Stimulated activated CD8-positive, alpha-beta memory T cell treated with anti-CD3 and anti-CD28 coated beads, Interleukin-7, amount 100 ng/mL, for 1 hour (primary cell): ENCODE measurements at places on chromosomes 3 and 15.

DNA sequence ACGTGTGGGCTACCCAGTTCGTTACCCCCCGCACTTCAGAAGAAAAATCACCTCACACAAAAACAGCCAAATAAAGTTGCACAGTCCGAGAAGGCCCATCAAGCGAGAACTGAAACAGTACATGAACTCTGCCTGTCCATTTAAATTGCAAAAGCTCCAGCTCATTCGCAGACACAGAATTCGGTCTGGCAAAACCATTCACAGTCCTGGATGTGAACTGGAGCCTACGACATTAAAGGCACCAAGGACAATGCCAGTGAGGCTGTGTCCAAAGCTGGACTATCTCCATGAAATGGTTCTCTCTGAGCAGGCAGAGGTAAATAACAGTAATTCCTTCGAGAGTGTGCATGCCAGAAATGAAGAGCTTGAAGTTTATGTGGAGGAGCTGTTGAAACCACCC, 261.3 kb upstream of the ICE2 start:
- no peak for DNase-seq

- no peak for DNase-seq
These were observed 57.3 kb downstream of the LSM3 start for GRCh38 chr3:14235912-14236295.

DNA sequence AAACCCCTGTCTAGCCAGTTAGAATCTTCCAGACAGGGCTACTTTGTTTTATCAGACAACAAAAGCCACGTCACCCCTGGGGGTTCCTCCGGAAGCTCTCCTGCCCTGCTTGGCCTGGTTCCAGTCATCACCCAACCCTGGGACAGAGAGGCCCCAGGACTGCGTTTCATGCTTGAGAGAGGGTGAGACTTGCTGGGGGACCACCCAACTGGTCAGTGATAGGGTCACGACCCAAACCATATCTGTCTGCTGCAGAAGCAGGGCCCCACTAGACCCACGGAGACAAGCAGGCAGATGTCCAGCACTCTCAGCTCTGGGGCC, 1.2 kb downstream of the NT5DC2 start:
- DNase-seq, result no peak

GRCh38 chr3:56890448-56891091, 88.8 kb upstream of the ARHGEF3 start:
- DNase-seq, result no peak

GRCh38 chr3:25906132-25906906, 116.4 kb downstream of the OXSM start:
- DNase-seq, result no peak

DNA sequence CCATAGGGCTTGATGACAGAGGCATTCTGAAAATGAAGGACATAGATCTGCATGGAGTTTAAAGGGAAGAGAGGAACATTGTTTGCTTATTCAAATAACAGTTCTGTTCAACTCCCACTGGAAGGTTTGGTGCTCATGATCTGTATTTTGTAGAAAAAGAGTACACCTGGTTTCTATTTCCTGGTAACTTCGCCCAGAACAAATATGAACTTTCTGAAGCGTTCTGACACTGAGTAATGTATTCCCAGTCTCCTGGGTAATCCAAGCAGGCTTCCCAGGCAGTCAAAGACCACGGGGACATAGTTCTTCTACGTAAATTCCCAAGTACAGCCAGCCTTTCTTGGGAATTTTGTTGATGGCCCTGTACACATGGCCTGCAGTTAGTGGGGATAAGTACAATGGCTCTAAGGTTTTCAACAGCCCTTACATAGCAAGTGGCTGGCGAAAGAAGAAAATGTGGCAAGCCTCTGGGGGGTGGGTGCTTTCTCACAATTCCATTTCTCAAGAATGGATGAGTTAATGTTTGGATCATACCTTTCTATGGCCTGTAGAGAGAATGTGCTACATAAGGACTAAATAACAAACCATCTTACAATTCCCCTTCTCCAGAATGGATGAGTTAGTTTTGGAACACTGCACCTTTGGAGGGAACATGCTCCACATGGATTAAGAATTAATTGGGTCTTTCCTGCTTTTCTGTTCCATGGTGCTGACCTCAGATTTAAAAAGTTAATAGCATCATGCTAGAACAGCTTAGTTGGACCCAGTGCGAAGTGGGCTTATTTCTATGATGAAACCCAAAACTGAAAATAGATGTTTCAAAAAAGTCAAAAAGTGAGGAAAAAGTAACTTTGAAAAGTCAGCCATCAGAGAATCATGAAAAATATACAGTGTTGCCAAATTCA, 52.7 kb downstream of the COL6A6 start:
- no peak for DNase-seq

- no peak for DNase-seq
These were observed 31.4 kb upstream of the MAGEF1 start for GRCh38 chr3:184743248-184743647.

DNA sequence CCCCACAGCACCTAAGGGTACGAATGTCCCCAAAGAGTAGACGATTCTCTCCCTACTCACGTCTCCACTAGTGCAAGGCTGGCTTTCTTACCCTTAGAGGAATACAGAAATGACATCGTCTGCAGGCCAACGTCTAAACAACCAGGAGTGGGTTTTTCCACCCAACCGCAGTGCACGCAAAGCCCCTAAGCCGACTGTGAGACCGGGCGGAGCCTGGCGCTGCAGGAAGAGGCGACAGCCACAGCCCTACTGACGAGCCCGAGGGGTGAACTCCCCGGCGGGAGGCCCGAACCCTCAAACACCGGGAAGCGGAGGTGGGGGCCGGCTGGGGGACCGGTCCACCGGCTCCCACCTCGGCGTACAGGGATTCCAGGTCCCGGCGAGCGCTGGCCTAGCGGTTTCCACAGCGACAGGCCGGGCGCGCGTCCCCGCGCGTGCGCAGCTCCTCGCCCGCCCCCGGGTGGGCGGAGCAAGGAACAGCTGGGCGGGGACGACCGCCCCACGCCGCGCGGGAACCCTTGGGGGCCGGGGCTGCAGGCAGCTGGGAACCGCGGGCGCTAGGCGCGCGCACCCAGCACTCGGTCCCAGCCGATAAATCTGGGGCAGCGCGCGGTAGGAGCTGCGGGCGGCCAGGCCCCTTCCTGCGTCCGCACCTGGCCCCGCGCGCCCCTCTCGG, at the start of the genes CEP19 and PIGX:
CEP19 (minus strand) TSS at position 413 of the 676 bp plus-strand sequence. CDS start 3,593 bp downstream, outside the sequence.
PIGX (plus strand) TSS at position 540 of the 676 bp plus-strand sequence.
- DNase-seq, result peak; percentile 72

DNA sequence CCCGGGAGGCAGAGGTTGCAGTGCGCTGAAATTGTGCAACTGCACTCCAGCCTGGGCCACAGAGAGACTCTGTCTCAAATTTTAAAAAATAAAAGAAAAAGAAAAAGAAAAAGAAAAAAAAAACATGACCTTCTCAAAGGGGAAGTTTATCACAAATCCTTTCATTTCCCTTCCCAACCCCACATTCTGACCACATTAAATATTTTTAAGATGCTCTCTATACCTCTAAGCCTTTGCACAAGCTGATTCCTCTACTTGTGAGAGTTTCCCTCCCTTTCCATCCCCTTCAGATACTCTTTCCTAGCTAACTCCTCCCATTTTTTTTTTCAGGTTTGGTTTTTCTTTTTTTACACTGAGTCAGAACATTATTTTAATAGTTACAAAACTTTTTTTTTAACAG, 4.0 kb downstream of the HIGD1A start:
- no peak for DNase-seq

- DNase-seq, result no peak
These were observed 583.8 kb upstream of the ZNF717 start for GRCh38 chr3:76369170-76369569.

DNA sequence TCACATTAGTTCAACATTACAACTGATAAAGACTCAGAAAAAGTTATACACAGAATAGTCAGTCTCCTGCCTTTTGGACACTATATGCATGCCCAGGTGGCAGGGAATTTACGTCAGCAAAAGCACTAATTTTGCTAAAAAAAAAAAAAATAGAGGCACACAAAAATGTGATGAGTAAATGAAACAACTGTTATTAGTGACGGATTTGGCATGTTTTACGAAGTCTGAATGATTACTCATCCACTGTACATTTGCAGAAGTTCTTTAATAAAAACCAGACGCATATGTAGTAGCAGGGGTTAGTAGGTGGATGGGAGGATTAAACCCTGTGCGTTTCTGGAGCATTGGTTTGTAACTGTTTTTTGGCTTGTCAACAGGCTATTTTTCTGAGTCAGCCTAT, 99.0 kb downstream of the MITF start:
- no peak for DNase-seq

DNA sequence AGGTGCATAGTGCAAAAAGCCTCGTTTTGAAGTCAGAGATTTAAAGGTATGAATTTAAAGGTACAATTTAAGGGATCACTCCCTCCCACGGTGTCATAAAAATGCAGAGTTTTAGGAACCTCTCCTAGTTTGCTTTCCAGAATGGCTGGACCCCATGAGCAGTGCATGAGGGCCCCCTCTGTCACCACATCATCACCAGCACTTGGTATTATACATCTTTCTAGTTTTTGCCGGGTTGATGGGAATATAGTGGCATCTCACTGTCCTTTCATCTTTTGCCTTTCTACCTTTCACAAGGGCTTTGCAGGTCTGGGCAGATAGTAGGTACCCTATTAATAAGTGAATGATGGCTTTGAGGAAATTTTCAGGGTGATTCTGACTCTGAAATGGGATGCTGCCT, 103.6 kb upstream of the AGBL1 start:
- DNase-seq, result no peak

DNA sequence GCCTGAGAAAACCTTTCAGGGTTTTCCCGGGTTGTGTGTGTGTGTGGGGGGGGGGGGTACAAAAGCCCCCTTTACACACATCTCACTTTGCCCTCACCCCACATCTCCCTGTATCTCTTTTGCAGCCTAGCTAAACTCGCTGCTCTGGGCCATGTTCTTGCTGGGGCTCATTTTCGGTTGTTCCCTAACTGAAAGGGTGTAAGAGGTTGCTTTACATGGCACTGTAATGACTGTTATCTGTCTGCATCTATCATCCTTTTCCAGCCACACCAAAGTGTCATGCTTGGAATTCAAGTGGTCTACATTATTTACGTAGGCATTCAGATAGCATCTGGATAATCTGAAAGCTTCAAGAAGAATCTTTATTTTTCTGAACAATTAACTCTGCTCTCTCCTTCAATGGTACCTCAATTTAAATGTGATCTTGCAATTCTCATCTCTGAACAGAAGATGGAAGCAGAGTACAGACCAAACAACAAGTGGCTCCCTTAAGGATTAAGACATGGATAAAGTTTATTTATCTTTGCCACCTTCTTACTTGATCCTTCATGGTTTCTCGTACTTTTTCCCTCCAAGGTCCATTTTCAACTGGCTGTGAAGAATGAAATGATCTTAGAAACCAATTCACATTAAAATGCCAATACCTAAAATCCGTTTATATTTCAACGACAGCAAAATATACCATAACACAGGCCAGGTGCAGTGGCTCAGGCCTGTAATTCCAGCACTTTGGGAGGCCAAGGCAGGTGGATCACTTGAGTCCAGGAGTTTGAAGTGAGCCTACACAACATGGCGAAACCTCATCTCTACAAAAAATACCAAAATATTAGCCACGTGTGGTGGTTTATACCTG, 34.9 kb downstream of the DCLK3 start:
- no peak for DNase-seq

GRCh38 chr3:176514297-176514696, 683.0 kb downstream of the TBL1XR1 start:
- DNase-seq, result no peak

GRCh38 chr15:66760968-66761725, 59.1 kb downstream of the SMAD6 start:
- no peak for DNase-seq

DNA sequence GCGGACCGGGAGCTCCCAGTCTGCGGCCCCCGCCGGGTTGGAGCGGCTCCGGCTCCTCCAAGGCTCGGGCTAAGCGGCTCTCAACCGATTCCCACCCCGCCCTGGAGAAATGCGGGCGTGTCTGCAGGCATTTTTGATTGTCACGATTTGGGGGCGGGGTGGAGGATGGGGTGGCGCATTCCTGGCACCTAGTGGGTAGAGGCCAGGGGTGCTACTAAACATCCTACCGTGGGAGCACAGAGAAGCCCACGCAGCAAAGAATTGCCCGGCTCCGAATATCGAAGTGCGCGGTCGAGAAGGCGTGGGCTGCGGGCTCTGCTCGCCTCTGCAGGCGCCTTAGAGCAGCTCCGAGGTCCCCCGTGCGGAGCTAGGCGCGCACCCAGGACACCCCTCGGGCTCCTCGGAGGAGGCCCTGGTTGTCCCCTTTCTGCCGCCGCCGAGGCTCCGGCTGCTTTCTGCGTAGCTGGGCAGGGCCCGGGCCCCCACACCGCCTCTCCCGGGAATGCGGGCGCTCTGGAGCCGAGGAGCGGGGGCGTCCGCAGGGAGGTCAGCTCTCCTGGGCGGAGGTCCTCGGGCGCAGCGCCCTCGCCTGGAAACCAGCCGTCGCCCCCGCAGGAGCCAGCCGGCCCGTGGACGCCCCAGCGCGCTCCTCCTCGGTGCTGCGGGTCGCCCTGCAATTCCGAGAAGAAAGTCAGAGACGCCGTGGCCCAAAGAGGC, 16.5 kb upstream of the LAMP3 start:
- no peak for DNase-seq

DNA sequence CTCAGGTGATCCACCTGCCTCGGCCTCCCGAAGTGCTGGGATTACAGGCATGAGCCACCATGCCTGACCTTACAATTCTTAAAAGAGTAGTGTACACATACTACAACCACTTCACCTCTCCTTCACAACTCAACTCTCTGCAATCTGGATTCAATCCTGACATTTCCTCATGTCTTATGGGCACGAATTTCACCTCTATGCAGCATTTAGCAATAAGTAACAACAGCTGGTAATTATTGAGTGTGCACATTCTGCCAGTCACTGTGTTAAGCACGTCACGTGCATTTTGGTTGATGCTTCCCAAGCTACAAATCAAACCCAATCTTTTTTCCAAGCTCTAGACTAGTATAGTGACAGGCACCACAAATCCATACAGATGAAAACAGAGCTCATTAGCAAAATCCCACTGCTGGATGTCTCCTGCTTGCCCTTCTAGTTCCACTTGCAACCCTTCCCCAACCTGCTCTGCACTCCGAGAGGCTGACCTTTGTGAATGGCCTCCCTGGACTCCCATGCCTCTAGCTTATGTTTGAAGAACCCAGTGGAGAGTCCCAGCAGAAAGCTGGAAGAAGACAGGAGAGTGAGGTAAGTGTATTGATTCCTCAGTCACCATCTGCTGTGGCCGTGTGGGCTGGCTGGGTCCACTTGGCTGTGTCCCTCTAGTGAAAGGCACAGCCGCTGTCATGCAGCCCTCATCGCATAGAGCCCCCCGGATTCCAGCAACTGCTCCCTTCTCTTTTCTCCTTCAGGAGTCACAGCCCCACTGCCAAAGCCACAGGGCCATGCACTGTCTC, 176.5 kb downstream of the MEX3B start:
- no peak for DNase-seq

- DNase-seq, result no peak
These were observed 58.8 kb downstream of the IL16 start for GRCh38 chr15:81255315-81255957.
